ENCODE measurements at places on chromosomes 5 and 9.
A peak's percentile ranks its signal among the peaks of the same experiment; 100 is the strongest.

DNA sequence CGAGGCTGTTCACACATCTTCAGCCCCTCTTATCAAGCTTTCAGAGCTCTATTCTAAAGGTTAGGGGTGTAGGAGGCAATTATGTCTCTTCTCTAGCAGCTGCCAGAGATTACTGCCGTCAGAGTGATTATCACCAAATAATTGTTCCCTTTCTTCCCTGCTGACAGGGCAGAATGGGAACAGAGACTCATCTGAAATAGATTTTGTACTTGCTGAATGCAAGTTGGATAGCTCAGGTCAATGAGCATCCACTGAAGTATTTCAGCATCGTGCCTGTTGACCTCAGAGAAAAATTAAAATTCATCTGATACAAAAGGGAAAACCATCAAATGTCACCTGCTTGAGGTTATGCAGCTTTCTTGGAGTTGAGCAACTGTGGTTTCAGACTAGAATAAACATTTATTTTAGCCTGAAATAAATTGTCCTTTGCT is 213.7 kb upstream of the MAP3K1 start:
- DNase-seq = no peak

DNA sequence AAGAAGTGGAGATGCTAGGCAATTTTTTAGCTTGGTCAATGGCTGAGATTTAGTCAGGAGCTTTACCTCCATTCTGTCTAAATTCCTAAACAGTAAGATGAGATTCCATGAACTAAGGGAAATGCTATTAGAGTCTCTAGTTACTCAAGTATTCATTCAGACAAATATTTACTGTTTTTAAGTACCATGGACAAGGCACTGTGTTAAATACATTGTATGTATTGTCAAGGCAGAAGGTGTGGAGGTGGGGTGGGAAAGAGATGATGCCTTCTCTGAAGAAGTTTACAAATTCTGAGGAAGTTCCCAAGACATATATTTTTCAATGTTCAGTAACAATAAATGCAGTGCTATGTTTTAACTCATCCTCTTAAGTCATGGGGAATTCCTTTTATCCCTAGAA is 459.9 kb upstream of the NMUR2 start:
- DNase-seq = no peak

DNA sequence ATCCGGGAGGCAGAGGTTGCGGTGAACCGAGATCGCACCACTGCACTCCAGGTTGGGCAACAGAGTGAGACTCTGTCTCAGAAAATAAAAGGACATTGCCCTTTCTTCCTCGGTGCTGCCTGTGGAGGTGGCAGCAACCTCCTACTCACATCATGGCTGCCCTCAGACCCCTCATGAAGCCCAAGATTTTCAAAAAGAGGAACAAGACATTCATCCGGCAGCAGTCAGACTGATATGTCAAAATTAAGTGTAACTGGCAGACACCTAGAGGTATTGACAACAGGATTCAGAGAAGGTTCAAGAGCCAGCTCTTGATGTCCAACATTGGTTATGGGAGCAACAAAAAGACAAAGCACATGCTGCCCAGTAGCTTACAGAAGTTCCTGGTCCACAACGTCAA is 12.6 kb upstream of the PAX5 start:
- DNase-seq = no peak

GRCh38 chr9:114392749-114393112 is 4.9 kb upstream of the AKNA start:
- DNase-seq = no peak

DNA sequence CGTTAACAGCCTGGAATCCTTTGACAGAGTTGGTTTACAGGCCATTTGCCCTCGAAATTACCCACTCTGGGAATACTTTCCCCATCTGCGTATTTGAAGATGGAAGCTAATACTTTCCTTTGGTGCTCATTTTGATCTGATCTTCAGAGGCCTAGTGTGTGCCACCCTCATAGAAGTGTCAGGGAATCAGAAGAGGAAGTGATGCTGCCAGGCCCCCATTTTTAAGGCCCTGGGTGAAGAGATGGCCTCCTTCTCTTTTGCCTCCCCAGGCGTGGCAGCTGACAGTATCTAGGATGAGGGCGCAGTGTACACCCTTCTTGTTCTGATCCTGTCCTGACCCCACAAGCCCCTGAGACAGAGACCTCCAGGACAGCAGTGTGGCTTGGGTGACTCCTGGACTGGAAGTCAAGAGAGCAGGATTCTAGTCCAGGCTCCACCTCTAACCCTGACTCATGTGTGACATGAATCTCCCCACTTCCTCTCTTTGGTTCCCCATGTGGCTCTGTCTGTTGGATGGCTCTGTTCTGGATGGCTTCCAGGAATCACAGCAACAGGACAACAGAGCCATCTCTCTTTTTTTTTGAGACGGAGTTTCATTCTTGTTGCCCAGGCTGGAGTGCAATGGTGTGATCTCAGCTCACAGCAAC is 27.8 kb downstream of the CSF1R start:
- no peak for DNase-seq

GRCh38 chr5:31273631-31274378 is 80.3 kb downstream of the CDH6 start:
- DNase-seq = no peak

DNA sequence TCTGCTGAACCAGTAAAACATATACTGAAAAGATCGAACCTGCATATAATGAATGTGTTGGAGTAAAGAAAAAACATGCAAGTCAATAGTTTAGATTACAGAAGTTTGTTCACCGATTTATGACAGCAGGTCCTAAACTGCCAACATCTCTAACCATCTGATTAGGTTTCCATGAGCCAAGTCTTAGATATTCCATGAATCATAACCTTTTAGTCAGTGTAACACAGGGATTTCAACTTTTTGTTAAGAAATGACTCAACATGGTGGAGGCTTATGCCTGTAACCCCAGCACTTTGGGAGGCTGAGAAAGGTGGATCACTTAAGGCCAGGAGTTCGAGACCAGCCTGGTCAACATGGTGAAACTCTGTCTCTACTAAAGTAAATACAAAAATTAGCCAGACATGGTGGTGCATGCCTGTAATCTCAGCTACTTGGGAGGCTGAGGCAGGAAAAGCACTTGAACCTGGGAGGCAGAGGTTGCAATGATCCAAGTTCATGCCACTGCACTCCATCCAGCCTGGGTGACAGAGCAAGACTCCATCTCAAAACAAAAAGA is 38.7 kb downstream of the APC start:
- DNase-seq = no peak

DNA sequence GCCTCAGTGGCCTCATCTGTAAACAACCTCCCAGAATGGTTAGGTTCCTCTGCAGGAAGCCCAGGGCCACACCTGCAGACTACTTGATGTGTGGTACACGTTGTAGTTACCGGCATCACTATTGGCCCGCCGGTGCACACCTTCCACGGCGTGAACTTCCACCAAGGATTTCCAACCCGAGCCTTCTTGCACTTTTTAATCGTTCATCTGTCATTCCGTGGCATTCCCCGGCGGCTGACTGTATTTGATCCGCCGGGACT is 5.3 kb upstream of the TRIM41 start:
- no peak for DNase-seq

DNA sequence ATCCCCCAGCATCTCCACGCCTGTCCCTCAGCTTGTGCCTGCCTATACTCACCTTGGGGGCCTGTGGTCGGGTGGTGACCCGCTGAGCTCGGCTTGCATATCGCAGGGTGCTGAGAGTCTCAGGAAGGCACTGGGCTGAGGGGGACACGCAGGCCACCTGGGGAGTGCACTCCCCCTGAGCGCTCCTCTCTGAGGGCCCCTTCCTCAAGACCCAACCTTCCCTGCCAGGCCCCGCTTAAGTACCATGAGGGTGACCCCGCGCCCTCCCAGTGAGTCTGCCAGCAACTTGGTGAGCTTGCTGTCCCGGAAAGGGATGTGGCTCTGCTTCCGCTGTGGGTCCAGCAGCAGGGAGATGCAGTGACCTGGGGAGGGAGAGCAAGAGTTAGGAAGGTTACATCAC is 4.1 kb downstream of the KIF12 start:
- no peak for DNase-seq

DNA sequence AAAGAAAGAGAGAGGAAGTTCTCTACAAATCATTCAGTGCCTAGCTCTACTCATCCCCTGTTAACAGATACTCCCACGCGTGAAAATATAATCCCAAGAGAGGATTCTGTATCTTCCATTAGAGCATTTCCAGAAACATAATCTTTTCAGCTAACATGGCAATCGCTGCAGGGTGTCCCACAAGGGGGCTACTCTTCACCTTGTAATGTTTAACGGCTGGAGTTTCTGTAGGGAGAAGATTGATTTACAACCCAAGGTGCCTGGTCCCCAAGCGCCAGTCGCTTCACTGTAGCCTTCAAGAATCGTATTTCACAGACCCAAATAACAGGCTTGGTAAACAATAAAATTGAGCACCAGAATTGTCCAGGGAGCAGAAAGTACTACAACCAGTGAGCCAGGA is 318.7 kb downstream of the TLE1 start:
- DNase-seq = no peak

- no peak for DNase-seq
These were observed 164.0 kb downstream of the ARHGAP26 start for GRCh38 chr5:142934051-142934762.

DNA sequence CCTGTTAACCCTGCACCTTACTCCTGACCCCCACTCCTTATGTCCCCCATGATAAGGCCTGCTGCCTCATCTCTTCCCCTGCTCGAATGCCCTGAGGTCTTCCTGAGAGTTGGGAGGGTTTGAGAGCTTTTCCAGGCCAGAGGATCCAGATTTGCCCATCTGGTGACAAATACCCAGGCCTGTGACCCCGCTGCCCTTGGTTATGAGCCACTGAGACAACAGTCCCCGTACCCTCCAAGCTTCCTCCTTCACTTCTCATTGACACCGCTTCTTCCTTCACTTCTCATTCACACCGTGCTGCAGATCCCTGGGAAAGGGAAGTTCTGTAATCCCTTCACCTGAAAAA is 593 bp downstream of the GM2A start:
- no peak for DNase-seq

DNA sequence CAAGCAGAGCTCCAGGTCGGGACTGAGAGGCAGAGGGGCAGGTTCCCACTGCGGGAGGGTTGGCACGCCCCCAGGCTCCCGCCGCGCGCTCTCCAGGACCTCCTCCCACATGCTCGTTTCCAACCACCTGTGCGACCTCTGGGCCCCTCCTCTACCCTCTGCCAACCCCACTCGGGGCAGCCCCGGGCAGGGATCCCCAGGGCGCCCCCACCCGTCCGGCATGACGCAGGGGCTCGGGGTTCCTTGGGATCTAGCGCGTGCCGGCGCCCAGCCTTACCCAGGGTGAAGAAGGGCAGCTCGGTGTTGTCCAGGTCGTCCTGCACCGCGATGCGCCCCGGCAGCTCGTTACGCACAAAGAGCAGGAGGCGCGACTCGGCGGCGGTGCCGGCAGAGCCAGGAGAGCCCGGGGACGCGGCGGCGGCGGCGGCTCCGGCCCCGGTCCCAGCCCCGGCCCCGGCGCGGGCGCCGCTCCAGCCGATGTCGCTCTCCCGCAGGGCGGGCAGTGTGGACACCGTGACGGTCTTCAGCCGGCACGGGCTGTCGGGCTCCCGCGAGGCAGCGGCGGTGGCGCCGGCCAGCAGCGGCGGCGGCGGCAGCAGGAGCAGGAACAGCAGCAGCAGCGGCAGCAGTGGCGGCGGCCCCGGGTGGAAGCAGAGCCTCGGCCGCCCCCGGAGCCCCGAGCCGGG is 494 bp downstream of the ASTN2 start:
- peak; percentile 33 for DNase-seq

DNA sequence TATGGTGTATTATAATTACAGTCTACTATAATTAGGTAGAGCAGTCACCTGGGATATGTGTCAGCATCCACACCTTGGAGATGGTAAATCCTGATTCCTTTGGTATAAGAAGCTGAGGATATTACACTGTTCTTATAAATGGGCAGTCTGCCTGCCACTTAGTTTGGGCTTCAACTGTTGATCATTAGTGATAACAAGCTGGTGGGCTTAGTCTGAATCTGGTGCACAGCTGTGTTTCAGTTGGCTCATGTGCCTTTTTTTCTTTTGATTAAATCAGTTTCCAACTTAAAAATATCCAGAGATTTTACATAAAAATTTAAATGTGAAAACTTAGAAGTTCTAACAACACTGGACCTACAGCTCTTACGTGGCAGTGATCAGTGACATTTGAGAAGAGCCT is 21.2 kb downstream of the LVRN start:
- no peak for DNase-seq

GRCh38 chr5:82676661-82677060 is 398.5 kb upstream of the RPS23 start:
- DNase-seq = no peak

GRCh38 chr5:37807015-37807414 is 32.8 kb downstream of the GDNF start:
- DNase-seq = no peak

DNA sequence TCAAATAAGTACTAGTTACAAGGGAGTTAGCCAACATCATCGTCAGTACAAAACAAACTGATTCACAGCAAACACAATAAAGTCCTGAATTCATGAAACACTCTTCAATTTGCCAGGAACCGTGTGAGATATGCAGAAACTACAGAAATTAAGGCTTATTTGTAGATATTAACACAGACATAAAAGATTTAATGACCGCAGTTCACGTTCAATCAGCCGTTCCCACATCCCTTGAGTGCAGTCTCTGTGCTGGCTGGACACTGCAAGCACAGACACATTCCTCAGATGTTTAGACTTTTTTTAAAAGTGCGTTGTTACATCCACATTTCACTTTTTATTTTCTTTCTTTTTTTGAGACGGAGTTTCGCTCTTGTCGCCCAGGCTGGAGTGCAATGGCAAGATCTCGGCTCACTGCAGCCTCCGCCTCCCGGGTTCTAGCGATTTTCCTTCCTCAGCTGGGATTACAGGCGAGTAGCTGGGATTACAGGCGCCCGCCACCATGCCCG is 566 bp upstream of the CEP78 start:
- DNase-seq = no peak

DNA sequence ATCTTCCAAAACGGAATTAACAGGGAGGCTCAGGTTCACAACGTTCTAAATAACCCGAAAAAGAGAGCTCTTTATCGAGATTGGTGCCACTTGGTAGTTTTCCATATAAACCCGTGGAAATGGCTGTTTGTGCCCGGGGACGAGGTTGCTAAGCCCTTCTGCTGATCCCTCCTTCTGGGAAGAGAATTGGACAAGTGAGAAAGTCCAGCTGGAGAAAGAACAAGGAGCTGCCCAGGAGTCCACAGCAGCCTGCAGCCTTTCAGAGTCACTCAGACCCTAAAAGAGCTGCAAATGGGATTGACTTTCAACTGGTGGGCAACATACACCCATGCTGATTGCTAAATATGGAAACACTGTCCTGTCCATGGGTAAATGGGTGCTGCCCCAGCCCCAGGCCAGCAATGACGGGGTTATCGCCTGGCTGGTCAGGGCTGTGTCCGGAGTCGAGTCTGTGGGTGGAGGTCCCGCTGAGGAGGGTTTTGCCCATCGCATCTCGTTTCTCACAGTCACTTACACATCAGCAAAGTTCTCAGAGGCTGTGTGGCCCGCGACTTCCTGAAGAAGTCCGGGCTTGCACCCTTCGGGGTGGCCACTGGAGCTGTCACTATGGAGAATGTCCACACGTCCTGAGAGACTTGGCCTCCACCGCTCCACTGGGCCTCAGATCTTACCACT is 40.7 kb upstream of the HSD17B3 start:
- DNase-seq = no peak

DNA sequence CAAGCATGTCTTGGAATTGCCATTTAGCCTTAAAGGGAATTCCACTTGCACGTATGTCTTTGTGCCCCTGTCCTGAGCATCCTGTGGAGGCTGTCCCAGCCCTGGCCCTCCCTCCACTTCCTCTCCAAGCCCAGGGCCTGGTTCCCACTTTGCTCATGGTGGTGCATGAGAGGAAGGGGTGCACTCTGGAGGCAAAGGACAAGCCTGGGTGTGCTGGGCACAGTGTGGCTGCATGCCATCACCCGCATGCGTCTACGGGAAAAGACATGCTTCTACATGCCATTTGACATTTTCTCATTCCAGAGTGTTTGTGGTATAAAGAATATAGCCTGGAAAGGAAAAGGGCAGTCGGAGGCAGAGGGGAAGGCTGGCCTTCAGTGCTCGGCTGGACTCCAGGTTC is 7.2 kb upstream of the IRX2 start:
- DNase-seq = no peak

Measured in dorsolateral prefrontal cortex (tissue), 122 donors.